Stimulated activated CD8-positive, alpha-beta memory T cell treated with anti-CD3 and anti-CD28 coated beads, Interleukin-7, amount 100 ng/mL, for 1 hour (primary cell): ENCODE measurements at places on chromosomes 5 and 9.

DNA sequence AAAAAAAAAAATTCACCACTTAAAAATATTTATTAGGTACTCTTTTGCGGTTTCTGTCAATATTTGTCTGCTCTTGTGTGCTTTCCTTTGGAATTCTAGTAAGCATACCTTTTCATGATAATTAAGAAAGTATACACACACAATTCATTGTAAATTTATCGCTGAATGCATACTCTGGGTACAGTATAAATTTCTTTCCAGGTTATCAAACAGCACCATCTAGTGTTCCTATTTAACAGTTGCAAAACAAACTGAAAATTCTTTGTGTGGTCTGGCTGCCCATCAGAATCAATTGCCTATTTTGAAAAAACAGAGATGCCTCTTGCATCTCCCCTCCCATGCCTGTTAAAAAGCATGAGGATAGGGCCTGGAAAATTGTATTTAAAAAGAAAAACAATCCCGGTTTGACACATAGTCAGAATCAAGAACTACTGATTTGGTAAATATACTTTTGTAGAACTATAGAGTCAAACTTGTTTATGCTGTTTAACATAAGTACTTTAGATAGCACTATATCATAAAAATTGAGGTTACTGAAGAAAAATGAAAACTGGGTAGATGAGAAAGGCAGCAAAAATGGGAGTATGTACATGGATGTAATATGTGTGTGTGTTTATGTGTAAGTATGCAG lies 16.2 kb downstream of the PGGT1B start:
- DNase-seq: no peak

DNA sequence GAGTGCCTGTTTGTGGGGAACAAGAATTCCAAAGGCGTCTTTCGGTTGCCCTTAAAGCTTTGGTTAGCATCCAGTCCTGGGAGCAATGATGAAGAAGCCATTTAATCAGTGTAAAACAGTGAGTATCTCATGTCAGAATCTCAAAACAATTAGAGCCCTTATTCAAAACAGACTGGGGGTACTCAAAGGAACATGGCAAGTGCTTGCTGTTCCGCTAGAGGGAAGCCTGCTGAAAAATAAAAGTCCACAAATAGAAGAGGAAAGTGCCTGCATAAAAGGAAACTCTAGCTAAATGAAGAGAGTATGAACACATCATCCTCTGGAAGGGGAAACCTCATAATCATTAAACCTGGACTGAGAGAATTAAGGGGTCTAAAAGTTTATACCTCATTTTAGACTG lies 26.4 kb downstream of the FBXL7 start:
- no peak for DNase-seq

DNA sequence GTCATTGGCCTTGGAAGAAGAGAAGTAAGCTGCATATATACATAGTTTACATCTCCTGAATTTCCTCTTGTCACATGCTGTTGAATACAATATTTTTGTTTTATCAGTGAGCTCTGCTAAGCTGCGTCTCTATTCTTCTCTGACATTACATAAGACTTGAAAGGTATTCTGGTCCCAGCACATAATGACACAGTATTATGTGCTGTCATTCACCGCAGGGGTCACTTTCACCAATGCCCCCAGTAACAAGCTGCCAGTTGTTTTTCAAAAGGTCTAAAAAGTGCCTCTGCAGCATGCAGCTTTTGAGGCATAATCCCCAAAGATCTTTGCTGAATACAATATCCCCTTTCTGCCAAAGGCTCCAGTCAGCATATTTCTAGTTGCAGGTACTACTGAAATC lies 349.0 kb upstream of the FAM174A start:
- DNase-seq: no peak

- DNase-seq: no peak
Observed at GRCh38 chr9:97502984-97503861, 1.8 kb downstream of the TMOD1 start.

DNA sequence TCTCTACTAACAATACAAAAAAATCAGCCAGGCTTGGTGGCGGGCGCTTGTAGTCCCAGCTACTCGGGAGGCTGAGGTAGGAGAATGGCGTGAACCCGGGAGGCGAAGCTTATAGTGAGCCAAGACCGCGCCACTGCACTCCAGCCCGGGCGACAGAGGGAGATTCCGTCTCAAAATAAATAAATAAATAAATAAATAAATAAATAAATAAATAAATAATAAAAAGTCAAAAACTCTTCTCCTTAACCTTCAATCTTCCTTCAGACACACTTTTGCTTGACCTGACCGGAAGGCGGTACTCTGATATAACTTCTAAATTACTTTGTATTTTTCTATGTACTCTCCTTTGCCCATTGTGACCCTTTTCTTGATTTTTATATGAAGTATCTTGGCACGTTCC lies 302.1 kb downstream of the SLF1 start:
- DNase-seq: no peak

- DNase-seq: no peak
Observed at GRCh38 chr9:107782789-107783188, 293.2 kb upstream of the KLF4 start.

- DNase-seq: no peak
Observed at GRCh38 chr9:128053560-128053959, 13.6 kb downstream of the NAIF1 start.

DNA sequence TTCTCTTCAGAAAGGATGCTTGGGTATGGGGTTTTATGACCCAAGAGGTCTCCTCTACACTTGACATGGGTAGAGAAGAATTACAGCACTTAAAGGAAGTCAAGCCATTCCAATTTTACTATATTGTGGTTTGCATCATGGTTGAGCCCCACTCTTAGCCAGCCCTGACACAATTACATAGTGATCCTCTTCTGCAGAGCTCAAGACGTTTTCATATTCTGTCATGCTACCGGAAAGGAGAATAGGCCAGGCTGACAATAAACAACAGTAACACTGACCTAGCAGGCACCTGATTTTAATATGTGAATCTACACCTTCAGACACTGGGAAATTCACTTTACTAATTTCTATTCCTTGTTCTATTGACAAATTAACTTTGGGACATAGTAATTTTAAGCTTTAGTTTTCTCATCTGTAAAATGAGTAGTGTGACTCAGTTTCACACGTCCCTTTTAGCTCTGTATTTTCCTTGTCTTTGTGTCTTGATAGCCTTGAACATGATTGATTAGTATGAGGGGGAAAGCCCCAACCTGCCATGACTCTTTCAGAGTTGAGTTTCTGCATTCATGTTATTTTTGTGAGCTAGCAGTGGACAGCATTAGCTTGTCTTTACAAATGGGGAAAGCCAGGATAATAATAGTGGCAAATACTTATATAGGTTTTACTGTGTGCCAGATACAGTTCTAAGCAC lies 83.8 kb downstream of the SV2C start:
- DNase-seq: no peak
